Coronary artery (tissue), 2 donors: ENCODE measurements at places on chromosomes 7 and 10.

DNA sequence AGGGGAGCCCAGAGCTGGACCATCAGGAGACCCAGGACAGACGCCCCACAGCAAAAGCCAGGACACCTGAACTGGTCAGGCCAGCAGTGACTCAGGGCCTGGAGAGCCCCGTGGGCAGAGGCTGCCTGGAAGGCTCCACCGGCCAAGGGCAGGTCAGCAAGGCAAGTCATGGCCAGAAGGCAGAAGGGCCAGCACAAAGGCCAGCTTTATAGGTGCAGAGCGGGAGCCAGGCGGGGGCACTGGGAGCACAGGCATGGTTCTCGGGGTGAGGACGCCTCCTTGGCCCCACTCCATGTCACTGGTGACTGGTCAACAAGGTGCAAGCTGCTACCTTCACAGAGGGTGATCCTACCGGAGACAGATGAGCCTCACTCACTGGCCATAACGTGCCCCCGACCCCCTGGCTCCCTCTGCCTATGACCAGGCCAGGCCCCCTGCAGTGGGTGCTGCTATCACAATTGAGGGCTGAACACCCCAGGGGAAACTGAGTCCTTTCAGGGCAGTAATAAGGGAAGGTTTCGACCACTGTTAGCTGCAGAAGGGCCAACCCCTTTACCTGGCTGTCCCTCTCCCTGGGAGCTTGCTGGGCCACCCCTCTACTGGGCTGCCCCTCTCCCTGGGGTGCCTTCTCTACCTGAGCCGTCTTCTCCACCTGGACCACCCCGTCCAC, 317.4 kb downstream of the PTPRN2 start:
- DNase-seq, result no peak

DNA sequence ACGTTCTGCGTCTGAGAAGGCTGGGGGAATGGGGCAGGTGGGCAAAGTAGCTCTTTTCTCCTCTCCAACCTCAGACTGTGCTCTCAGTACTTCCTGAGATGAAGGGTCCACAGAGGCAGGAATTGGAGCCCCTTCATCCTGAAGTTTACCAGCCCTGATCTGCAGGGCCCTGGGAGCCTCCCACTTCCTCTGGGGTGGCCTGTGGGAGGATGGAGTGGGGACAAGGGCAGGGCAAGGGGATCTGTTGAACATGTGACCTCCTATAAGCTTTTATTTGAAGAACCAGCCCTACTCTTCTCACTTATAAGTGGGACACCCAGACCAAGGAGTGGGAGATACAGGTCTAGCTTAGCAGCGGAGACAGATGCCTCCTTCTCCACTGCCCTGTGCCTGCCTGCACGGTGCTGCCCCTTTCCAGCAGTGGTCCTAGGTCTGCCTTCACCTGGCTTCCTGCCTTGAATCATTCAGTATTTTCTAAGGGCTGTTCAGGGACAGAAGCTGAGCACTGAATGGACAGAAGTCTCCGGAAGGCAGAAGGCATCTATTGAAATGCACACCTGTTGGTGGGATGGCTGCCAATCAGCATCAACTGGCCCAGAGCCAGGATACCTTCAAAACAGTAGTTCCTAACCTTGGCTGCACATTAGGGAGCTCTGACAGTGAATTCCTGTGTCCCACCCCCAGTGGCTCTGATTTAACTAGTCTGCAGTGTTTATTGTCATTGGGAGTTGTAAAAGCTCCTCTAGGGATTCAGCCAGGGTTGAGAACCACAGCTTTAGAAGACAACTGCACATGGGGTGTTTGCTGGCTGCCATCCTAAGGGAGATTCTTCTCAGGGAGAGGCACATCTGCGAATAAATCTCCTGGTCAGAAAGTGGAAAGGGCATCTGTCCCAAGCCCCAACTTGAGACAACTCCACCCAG, 2.7 kb upstream of the ARHGAP22 start:
- DNase-seq, result peak; percentile 43

GRCh38 chr10:110946496-110946895, 27.1 kb downstream of the SHOC2 start:
- no peak for DNase-seq

DNA sequence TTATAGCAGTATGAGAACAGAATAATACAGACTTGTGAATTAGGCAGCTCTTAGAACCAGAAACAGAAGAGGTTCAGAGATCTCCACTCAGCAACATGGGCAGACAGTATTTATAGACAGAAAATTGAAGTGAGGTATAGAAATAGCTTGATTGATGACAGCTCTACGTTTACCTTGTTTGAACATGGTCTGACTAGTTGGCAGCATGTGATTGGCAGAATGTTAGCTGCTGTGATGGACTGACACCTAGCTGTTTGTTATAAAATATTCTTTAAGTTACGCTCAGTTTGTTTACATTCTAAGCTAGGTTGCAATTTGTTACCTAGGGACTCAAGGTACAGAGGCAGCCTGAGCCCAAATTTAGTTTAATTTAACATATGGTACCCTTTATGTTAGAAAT, 73.7 kb upstream of the TMEM229A start:
- no peak for DNase-seq

DNA sequence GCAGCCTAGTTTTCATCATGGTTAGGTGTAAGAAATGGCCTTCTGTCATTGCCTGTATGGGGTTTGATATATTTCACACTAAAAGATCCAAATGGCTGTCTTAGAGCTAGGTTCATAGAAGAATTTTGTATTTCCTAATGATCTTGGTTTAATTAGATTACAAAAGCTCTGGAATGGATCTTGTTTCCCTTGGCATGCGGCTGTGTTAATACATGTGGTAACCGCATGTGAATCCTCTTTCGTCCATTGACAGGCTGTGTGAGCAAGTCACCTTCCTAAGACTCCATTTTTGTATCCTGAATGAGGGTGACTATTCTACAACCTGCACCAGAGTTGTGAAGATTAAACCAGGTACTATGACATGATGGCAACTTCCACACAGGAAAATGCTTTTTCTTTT, 12.4 kb upstream of the FZD1 start:
- no peak for DNase-seq

- DNase-seq, result no peak
Observed at GRCh38 chr10:44723082-44723481, 188.1 kb upstream of the TMEM72 start.

DNA sequence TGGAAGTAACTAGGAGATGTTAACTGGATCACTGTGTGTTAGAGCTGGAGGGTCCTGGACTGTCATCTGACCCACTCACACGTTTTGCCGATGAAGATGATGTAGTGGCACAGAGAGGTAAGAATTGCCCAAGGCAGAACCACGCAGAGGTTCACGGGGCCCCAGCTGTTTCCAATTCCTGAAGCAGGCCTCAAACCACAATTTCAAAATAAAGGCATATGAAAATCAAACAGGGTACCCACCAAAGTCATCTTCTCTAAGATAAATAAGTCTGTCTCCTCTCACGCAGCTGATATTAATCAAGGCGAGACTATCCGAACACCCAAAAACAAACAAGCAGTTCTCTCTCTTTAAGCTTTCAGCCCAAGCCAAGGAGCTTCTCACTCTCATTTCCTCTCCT, 113.3 kb upstream of the JCAD start:
- no peak for DNase-seq

DNA sequence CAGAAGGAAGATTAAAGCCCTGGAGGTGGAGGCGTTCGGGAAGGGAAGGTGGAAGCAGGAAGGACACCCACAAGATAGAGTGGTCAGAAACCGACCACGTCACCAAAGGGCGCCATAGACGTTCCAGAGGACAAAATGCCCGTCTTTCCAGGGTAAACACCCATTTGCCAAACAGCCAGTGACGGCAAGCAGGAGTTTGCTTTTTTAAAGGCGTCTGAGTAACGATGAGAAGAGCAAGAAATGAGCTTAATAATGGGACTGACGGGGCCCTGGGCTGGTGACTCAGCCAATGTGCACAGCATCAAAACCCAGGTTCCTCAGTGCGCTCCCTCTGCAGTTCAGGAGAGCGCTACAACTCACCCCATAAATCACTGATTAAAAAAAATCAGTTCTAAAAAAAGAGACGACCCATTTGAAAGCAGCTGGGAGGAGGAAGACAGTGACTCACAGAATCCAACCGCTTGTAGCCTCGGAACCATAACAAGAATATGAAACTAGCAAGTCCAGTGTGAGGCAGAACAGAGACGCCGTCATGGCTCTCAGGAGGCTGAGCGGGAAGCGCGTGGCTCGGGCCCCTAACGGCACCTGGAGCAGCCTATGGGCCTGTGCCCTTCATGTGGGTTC, 5.9 kb downstream of the DIP2C start:
- DNase-seq, result no peak

- peak; percentile 79 for DNase-seq
Observed at GRCh38 chr7:55571511-55572377, 558 bp downstream of the VOPP1 start.

- no peak for DNase-seq
Observed at GRCh38 chr7:54483523-54483922, 58.7 kb upstream of the VSTM2A start.
